ENCODE measurements at places on chromosomes 3 and 15. TPM values are rescaled to one million over a fixed set of nuclear protein-coding genes. Genes with fewer than 3 reads are reported as not detected.
A peak's percentile ranks its signal among the peaks of the same experiment; 100 is the strongest.

DNA sequence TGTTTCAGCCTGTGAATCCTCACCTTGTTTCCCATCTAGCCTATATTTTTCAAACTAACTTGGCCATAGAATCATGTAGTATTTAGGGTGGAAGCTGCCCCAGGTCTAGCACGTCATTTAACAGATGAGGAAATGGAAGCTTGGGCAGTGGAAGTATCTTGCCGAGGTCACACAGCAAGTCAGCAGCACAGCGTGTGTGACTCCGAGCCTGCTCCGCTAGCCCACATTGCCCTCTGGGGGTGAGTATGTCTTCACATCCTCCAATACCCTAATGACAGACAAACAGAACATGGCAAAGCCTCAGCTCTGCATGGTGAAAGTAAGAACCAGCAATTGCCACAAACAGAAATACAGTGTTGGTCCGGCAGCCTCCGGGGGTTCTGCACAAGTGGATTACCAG, 2.2 kb upstream of the CCR5 start:
- peak; percentile 61 for ATAC-seq

GRCh38 chr3:40718681-40719080, 193.9 kb downstream of the ZNF621 start:
- no peak for ATAC-seq

- no peak for ATAC-seq
These were observed 145.2 kb downstream of the THRB start for GRCh38 chr3:24349367-24350019.

DNA sequence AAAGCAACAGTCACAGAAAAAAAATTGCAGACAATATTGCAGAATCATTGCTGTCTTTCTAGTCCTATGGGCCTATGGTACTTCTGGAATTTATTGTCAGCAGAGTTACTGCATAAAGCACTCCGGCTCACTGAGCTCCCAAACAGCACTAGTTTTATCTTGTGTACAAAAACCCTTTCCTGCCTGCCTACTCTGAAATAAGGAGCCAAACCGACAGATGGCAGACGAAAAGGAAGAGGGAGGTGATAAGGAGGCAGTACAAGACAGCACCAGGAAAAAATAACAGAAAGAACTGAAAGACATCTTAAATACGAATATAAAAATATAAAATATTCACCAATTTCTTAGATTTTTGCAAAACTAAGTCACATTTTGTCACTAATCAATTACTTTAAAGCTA, 15.6 kb downstream of the HERC1 start:
- no peak for ATAC-seq

GRCh38 chr3:171830518-171830875, 12.7 kb upstream of the TMEM212 start:
- no peak for ATAC-seq

DNA sequence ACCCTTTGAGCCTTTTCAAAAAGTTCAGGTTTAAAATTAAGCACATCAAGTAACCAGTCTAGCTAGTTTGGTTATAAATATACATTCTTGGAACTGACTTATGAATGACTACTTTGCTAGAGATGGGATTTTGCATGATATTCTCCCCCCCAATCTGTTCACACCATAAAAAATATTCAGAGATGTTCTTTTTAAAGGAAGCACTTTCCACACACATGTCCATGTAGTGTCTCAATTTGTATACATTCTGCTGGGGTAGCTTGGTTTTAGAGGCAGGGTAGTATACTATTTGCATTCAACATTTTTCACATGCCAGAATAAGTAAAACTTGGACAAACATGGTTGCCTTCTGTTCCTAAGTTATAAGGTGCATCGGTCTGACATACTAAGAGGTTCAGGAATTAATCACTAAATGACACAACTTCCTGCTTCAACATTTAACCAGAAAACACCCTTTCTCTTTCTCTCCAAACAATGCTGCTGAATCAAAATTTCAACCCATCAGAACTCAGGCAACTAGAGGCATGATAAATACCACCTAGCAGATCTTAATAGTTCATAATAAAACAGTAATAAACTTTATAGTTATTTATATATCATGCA, 57.0 kb downstream of the SUMF1 start:
- ATAC-seq: no peak

DNA sequence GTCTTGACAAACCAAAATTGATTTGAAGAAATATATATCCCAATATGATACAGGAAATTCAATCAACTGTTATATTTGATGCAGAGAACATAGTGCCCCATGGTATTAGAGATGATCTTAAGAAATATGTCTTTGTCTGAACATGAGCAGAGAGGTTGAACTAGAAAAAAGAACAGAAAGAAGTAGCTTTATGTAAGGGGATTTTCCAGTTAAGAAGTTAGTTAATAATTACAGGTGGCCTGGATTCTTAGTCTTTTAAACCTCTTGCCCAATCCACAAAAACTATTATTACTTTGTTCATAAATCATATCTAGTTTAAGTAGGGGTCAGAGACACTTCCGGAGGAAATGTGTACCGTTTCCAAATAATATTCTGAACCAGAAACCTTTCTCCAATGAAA, 1186.7 kb upstream of the EPHA6 start:
- ATAC-seq: no peak

DNA sequence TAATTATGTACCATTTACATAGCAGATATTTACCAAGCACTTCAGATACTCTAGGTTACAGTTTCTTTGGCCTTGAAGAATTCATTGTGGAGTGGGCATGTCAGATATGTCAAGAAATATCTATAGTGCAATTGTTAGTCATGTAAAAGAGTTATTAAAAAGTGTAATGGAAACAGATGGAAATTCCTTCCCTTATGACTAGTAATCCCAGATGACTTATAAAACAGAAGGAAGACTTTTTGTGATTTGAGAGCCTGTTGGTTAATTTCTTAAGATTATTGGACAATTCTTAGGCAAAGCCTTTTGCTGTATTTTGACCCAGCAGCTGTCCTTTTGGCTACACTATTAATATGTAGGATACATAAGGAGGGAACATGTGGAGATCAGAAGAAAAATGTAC, 708.9 kb upstream of the NECTIN3 start:
- no peak for ATAC-seq

- no peak for ATAC-seq
These were observed 296.6 kb downstream of the SUCLG2 start for GRCh38 chr3:67357610-67358458.

DNA sequence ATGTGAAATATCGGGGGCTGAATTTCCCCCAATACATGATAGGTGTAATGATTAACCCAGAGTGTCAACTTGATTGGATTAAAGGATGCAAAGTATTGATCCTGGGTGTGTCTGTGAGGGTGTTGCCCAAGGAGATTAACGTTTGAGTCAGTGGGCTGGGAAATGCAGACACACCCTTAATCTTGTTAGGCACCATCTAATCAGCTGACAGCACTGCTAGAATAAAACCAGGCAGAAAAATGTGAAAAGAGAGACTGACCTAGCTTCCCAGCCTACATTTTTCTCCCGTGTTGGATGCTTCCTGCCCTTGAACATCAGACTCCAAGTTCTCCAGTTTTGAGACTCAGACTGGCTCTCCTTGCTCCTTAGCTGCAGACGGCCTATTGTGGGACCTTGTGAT, 247.8 kb downstream of the OTOL1 start:
- ATAC-seq: no peak

DNA sequence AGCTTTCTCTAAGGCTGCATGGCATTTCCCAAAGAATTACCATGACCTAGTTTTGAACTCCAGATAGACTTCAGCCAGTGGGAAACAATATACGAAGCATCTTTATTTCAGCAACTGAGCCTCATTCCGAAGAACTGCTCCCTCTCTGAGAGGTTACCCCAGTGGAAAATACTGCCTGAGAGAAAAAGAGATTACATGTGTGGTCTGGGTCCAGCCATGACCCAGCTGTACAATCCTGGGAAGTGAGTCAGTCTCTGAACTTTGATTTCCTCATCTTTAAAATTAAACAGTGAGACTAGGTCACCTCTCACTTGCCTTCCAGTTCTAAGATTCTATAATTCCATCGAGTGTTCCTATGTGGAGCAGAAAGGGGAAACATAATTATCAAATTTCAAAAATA, 42.4 kb downstream of the TNIK start:
- peak; percentile 33 for ATAC-seq

GRCh38 chr3:29346828-29347227, 66.0 kb downstream of the RBMS3 start:
- ATAC-seq: no peak

- no peak for ATAC-seq
These were observed 238.0 kb downstream of the MYRIP start for GRCh38 chr3:40047406-40047805.

- ATAC-seq: peak; percentile 98
These were observed 8.1 kb downstream of the SPATA12 start for GRCh38 chr3:57068437-57069089.

- no peak for ATAC-seq
These were observed 115.0 kb downstream of the ISL2 start for GRCh38 chr15:76451540-76451939.

DNA sequence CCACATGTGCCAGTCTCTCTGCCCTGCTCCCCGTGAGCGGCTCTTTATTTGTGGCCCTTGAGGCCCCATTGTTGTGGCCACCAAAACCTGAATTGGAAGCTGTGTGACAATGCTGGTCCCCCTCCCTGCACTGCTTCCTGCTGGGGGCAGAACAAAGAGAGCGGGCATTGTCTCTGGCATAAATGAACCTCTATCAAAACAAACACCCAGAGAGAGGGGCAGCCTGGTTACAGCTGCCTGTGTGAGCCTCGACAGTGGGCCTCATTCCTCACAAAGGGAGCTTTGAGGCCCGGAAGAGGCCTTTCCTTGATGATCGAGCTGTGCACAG, 152.9 kb downstream of the IGF1R start:
- no peak for ATAC-seq

GRCh38 chr3:124396339-124396950, 333.8 kb upstream of the UMPS start:
- no peak for ATAC-seq

DNA sequence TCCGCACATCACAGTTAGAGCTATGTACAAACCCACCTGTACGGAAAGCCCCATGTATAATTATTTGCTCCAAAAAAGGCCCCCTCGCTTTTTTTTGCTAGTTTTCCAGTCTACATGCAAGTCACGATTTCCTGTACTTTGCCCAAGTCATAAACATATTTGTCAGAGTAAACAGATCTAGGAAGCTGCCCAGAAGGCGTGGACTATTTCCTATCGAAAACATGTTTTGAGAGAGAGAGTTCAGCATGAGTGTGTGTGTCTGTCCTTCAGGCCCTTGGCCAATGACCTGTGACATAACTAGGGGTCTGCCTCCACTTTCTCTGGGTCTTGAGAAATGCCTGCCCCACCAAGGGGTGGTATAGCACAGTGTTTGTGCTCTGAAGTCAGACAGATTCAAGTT, 72.7 kb upstream of the HACD2 start:
- no peak for ATAC-seq

DNA sequence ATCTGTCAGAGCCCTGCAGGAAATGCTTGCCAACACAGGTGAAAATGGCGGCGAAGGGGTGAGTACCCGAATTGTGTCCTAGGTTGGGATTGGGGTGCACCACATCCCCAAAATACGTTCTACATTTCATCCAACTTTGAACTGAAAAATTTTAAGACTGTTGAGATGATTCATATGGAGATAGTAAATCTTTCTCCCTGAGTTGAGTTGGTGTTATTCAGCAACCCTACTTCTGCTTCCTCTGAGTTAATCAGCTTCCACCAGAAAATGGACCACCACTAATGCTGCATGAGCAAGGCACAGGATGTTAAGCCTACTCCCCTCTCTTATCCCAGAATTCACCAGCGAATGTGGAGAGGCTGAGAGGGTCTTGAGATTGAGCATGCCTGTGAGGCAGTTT, 192.9 kb downstream of the RYR3 start:
- no peak for ATAC-seq

GRCh38 chr3:192830291-192831110, 87.2 kb downstream of the MB21D2 start:
- ATAC-seq: no peak

GRCh38 chr15:84748274-84749110, at the start of gene ZNF592:
TSS of gene ZNF592 (plus strand) at chr15:84748592. CDS start at chr15:84782676, 34,084 bp downstream.
- ATAC-seq: peak; percentile 82

DNA sequence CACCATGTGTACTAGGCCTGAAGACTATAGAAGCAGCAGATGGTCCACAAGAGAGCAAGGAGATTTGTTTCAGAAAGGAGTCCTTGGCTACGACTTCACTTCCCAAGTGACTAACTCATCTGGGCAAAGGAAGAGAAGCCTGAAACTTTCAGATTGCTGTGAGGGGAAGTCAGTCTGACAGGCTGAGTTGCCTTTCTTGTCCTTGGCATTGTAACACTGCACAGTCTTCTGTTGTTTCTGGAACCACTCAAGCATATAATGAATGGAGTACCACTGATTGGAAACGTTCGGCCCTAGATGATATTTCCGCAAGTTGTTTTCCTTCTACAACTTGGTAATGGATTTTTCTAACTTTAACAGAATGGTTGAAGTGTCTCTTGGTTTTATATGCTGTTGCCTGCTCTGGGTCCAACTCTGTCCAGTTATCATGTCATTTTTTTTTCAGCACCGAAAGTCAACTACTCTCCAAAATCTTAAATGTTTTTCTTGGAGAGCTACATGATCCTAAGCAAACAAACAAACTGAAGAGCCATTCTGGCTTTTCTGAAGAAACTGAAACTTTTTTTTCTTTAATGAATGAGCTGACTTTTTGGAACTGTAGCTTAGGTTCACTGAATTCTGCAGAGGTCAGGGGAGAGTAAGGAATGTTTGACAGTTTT, 685.7 kb downstream of the MECOM start:
- ATAC-seq: no peak

- ATAC-seq: no peak
These were observed 97.4 kb downstream of the DTWD1 start for GRCh38 chr15:49718234-49718633.

DNA sequence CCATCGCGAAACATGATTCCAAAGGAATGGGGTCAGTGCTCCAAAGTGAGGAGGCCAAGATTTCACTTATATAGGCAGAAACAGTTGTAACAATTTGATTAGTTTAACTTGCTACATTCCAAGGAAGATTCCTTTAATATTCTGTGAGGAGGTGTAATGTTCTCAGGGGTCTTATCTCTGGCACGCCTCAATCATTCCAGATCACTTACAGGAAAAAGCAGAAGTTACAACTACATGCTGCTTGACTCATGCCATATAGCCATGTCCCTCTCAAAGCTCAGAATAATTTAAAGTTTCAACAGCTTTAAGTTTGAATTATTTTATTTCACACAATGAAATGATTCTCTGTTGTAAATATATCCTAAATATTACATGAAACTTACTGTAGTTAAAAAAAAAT, 3.5 kb upstream of the FYTTD1 start:
- no peak for ATAC-seq

PML gene
- total RNA-seq: 28.8 TPM

MEIS2 gene
- total RNA-seq: 10.3 TPM

MED12L gene
- 0.32 TPM for total RNA-seq

CHST13 gene
- total RNA-seq: not detected

FEZF2 gene
- total RNA-seq: not detected

TNNC1 gene
- 0.88 TPM for total RNA-seq

TRIM59 gene
- total RNA-seq: 10.3 TPM

GOLGA8S gene
- 0.24 TPM for total RNA-seq

PPP1R14D gene
- not detected for total RNA-seq

PARP15 gene
- total RNA-seq: 0.56 TPM

XCR1 gene
- total RNA-seq: 0.04 TPM

GLDN gene
- total RNA-seq: 0.56 TPM

FOXL2 gene
- not detected for total RNA-seq

Data from esophagus mucosa (tissue), 1 donor.